Ecto neural progenitor cell (in vitro differentiated cells): ENCODE measurements at places on chromosomes 4 and X.

GRCh38 chr4:40719008-40719623, 30.6 kb upstream of the NSUN7 start:
- no peak for DNase-seq

DNA sequence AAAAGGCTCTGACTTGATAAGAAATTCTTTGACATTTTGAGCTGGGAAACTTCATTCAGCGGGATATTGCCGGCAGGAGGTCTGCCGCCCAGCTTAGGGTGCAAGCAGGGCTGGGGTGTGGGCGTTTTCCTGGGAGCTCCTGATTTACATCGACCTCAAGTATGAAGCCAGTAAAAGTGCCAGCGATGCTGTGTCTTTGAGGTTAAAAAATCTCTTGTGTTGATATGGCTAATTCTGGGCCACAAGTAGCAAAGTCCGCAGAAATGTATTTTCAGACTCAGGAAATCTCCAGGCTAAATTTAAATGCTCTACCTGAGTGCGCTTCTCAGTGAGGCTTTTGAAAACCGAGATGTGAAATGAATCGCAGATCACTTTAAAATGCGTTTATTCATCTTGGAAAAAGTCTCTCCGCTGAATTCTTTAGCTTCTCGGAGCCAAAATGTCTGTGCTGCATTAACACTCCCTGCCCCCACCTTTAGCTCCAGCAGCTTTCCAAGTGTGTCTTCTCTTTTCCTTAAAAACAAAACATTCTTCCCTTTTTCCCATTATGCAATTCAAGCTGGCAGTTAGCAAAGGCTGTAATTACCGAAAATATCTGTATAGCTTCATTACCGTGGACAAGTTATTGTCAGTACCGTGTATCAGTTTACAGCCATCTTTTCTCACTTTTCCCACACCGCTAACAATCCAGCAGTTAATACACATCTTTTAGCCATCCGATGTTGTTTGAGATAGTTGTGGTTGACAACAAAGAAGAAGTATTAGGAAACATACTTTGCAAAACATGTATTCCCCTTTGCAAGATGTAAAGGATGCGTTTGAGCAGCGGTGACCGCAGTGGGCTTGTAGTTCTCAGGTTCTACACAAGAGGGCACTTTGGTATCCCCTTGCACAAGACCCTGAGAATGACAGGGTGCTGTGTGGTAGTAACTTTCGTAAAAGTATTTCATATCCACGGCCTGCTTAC, 136.0 kb upstream of the STX18 start:
- no peak for DNase-seq

- DNase-seq: no peak
Observed at GRCh38 chrX:14029039-14029424, 660 bp downstream of the GEMIN8 start.

DNA sequence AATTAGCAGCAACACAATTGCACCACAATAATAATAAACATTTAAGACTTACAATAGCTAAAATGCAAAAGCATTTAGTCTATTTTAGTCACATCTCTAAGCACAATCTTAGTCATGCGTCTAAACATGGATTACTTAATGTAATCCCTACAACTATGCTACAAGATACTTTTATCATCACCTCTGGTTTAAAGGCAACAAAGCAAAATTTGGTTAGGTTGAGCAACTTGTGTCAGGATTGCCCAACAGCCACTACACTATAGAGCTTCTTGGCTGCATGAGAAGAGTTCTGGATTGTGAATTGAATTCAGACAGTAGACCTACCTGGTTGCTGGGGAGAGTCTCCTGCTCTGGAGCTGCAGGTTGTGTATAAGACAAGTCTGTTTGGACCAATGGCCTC, 146.5 kb upstream of the PUDP start:
- DNase-seq: no peak

GRCh38 chr4:157897855-157898370, 274.9 kb downstream of the GASK1B start:
- DNase-seq: no peak

DNA sequence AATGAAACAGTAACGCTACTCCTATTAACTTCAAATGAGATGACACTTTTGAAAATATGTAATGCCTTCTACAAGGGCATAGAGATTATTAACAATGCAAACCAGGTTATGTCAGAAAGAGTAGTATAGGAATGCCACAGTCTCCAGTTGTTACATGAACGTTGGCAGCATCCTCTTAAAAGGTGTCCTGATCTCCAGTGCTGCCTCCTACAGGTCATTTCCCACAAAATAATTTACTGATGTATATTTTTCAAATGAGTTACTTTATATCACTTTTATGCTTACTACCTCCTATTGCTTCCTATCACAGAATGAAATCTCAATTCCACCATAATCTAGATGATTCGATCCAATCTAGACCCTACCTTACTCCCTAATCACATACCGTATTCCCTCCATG, 195.2 kb upstream of the EPHA5 start:
- no peak for DNase-seq

DNA sequence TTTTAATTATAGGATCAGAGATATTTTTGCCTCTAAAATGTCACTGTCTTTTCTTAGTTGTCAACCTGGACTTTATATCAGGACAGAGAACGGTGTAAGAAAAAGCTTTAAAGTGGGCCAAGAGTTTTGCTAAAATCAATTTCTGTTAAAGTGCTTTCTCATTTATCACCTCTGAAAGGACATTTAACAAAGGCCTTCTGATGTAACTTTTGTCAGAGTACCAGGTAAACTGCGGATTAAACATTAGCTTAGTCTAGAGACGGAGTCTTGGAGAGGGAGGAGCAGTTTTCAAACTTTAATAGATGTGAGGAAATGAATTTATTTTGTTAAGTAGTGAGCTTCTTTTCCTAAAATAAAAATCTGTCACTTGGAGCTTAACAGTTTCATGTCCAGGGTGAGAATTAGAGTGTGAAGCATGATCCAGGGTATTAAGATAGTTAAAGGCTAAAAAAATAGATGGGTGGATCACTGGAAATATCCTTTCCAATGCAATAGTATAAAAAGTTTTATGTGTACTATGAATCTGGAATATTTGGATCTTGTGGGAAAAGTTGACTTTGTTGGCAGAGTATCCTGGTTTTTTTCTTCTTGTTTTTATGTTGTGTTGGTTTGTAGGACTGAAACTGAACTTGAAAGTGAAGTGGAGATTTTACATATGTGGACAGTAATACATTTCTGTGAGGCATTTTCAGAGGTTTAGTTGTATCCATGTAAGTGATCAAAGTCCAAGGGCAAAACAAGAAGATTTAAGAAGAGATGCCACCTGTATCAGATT, 33.6 kb upstream of the BMPR1B start:
- no peak for DNase-seq

DNA sequence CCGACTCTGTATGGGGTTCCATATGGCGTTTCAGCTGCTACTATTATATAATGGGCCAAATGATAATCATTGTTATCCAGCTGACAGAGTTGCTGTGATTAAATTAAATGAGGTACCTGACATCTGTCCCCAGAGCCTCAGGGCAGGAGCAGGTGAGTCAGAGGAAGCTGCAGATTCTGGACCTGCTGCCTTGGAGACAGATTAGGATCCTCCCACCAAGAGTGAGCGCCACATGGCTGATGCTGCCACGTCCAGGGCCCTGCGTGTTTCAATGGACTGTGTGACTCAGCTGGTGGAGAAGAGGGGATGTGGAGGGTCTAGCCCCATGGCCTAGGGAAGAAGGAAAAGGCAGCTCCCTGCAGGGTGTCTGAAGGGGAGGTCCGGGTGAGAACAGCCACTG, 28.3 kb upstream of the UXT start:
- no peak for DNase-seq

DNA sequence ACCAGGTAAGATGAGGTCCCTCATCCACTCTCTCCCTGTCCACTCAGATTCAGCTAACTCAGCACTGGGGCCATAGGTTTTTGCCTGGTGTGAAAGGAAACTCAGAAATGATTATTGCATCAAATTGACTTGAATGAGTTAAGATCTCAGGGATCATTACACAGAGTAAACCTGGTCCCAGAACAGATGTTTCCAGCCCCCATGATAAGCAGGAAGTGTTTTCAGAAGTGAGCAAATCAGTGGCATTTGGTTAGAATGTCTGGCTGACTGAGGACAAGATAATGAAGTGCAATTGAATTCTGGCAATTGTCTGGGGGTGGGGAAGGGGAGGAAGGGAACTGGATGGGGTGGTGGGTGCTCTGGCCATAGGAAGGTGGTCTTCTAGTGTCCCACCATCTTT, 108.0 kb downstream of the CHIC2 start:
- DNase-seq: no peak
